AG04450 (cell line): ENCODE measurements at places on chromosomes 4 and X.

DNA sequence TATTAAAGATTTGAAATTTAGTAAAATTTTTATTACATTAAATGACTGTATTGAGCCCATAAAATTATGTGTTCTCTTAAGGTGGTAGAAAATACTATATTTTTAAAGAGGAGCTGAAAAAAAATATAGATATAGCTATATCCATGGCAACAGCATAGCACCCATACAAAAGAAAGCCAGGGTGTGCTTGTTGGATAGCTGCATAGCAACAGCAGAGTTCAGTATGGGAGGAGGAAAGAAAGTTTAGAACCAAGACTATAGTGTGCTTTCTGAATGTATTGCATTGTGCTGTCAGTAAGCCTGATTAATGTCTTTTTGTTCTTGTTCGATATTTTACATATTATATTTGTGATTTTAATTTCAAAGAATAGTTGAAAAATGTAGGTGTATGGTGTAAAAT lies 78.4 kb downstream of the GRID2 start:
- DNase-seq, result no peak

DNA sequence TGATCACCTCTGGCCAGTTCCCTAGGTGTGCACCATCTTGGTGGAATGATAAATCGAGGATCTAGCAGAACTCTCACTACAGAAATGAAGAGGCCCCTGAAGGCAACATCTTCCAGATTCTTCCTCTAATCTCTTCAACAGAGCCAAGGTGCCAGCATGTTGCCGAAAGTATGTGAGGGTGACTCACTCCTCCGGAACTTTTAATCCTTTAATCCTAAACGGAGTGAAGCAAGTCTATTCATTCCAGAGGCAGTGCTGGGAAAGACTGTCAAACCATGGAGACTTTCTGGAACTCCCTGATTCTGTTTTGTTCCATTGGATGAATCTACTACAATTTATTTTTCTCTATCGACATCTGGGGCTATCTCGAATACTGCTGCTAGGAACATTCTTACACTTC lies 68.7 kb downstream of the SUPT20HL2 start:
- DNase-seq, result no peak

DNA sequence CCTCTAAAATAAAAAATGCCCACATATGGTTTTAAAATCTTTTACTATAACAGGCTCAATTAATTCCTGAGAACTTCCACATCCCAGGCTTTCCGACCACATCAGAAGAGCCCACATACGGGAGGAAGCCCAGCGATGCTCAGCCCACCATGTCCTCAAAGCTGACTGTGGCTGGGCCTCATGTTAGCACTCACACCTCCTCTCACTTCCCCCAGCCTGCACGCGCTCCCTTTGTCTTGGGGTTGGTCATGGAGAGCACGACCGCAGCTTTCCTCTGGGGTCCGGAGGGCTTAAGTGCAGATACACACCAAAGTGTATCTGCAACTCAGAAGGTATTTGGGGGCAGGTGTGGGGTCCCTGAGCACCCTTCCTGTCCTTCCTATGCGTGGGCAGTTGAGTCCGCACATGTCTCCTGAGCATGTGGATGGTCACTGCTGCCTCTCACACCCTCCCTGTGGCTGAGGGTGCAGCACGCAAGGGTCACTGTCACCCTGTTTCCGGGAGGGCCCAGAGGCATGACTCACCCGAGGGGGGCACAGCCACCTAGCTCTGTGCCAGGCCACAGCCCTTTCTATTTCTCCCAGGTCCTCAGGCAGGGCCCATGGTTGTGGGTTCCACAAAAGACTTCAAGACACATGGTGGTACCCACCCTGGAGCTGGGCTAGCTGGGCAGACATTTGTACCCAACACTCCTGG lies 21.2 kb downstream of the WDR1 start:
- no peak for DNase-seq

DNA sequence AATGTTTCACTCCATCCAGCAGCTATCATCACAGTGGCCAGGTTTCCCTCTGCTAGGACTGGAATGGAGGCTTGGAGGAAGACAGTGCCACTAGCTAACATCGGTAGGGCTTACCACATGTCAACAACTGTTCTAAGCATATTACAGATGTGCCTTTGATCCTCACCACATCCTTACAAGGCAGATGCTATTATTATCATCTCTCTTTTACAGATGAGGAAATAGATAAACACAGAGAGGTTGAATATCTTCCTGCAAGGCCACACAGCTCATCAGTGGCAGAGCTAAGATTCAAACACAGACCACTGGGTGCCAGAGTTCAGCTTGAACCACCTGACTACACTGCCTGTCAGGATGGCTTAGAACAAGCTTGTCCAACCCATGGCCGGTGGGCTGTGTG lies 47.4 kb downstream of the MAMLD1 start:
- no peak for DNase-seq

GRCh38 chr4:15551740-15552446 lies 82.2 kb downstream of the CC2D2A start:
- no peak for DNase-seq

DNA sequence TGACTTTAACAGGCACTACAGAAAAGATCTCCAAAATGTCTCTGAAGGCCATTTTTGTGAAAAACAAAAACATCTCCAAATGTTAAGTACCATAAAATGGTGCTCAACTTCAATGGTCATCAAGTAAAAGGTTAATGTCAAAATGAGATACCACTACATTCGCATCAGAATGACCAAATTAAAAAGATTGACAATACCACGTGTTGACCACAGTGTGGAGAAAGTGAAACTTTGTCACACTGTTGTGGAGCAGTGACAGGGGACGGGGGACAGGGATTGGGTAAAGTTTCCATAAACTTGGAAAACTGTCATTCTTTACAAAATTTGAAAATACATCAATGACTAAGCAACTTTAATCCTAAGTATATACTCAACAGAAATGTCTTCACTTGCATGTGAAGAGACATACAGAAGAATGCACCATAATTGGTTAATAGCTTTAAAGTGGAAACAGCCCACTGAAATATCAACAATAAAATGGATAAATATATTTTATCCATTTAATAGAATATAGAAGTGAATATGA lies 19.1 kb upstream of the CISD2 start:
- DNase-seq, result no peak

DNA sequence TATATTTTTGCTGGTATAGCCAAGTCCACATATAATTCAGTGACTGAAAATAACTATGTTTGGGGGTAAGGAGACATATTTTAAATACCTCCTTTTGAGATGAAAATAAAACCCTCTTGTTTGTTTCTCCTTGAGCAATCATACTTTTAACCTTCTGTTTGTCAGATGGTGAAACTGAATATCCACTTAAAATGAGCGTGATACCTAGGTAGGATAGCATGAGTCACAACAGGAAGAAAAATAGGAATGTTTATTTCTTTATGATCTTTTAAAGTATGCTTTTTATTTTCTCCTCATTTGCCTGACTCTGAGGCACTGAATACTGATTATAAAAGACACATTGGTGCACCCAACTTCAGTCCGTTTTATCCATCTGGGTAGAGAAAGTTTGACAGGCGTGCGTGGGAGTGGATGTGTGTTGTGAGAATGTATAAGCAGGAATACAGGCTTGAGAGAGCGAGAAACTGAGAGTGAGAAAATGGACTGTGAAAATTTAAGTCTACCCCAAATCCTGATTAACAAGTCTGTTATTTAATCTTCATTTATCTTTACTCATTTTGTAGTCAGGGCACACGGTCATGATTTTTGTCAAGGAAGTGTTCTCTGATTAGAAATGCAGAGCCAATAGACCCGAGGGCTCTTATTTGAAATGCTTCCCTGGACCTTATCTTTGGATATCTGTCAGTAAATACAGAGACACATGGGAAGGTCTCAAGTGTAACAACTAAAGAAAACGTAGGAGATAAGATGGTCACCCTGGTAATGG lies 62.1 kb upstream of the ANTXR2 start:
- no peak for DNase-seq

DNA sequence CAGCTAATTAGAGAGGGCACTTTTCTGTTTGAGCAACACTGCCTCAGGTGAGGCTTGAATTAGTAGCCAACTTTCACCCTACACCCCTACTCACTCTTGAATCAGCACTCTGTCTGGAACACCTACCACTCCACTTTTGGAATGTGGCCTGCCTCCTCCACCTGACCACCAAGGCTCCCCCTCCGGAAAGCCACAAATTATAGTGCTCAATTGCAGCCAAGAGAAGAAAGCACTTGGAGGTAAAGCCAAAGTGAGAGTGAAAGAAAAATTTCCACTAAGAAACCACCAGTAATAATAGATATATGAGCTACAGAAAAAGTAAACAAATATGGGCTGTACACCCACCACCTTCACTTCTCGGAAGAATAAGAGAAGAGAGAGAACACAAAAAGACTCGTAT lies 41.1 kb downstream of the PPP3CA start:
- DNase-seq, result no peak

DNA sequence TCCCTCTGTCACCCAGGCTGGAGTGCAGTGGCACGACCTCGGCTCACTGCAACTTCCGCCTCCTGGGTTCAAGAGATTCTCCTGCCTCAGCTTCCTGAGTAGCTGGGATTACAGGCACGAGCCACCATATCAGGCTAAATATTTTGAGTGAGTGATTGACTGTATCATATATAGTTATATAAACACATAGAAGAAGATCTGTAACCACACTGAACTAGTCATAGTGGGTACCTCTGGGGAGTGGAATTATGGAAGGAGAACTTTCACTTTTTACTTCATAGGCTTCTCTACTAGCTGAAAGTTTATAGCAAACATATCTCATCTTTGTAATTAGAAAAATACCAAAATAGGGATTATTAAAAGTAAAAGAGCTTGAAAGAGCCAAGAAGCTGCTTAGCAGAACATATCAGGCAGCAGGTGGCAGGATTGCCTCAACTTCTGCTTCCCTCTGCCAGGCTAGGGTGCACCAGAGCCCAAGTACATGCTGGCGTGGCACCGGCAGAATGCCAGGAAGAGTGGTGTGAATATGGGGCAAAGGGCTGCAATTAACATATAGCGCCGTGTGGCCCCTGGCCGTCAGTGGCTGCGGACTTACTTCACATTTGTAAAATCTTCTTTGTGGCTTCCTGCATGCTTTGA lies 39.5 kb upstream of the CD40LG start:
- DNase-seq, result no peak
